Naive thymus-derived CD4-positive, alpha-beta T cell (primary cell): ENCODE measurements at places on chromosomes 13 and 19.

- no peak for DNase-seq
Measured at GRCh38 chr13:109869312-109870237, 83.2 kb upstream of the IRS2 start.

DNA sequence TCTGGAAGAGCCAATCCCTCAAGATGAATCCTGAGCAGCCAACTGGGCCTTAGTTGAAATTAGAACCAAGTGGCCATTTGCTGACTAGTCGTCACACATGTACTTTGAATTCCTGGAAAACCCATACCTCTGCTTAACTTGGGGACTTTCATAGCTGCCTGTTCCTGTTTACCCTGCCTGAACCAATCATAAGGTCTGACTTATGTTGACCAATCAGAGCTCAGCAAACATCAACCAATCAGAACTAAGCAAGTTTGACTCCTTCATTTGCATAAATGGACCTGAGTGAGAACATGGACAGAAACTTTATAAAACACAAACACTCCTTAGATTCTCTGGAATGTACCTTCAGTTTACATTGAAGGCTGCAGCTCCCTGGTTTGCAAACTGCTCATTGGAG is 50.8 kb downstream of the LATS2 start:
- no peak for DNase-seq

DNA sequence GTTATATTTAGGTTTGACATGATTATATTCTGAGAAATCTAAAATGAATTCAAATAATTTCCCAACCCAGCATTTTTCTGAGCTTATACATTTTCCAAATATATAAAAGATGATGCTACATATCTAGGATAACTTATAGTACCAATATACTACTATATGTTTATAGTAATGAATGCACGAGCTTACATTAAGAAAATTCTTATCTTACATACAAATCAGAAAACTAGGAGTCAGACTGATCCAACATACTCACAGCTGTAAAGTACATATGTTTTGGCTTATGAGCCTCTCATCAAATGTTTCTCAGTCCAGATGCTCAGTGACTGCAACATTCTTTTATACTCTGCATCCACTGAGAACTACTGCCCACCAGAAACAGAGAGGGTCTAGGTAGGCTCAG is 491.3 kb upstream of the KLF12 start:
- no peak for DNase-seq

DNA sequence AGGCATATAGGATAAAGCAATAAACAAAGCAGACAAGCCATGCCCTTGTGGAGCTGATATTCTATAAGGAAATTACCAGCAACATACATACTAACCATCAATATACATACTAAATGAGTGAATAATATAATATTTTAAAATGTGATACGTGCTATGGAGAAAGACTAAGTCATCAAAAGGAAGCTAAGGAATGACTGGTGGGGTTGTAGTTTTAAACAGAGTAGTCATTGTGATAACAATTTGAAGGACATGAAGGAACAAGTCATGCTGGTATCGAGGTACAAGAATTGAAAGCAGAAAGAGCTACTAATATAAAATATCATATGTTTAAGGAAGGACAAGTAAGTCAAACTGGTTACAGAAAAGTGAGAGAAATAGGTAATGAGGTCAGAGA is 894.9 kb upstream of the PCDH9 start:
- no peak for DNase-seq

- DNase-seq, result peak; percentile 48
Measured at GRCh38 chr19:6412447-6413091, 12.0 kb downstream of the KHSRP start.

- DNase-seq, result no peak
Measured at GRCh38 chr13:27236478-27236877, 14.9 kb upstream of the RPL21 start.

- no peak for DNase-seq
Measured at GRCh38 chr13:79406597-79406908, 498 bp upstream of the RBM26 start.
